Activated CD4-positive, alpha-beta T cell treated with anti-CD3 and anti-CD28 coated beads, Interleukin-2, amount 10 ng/mL, durations not matched to agents 7 days and 5 days (primary cell): ENCODE measurements at places on chromosomes 6 and 20.

DNA sequence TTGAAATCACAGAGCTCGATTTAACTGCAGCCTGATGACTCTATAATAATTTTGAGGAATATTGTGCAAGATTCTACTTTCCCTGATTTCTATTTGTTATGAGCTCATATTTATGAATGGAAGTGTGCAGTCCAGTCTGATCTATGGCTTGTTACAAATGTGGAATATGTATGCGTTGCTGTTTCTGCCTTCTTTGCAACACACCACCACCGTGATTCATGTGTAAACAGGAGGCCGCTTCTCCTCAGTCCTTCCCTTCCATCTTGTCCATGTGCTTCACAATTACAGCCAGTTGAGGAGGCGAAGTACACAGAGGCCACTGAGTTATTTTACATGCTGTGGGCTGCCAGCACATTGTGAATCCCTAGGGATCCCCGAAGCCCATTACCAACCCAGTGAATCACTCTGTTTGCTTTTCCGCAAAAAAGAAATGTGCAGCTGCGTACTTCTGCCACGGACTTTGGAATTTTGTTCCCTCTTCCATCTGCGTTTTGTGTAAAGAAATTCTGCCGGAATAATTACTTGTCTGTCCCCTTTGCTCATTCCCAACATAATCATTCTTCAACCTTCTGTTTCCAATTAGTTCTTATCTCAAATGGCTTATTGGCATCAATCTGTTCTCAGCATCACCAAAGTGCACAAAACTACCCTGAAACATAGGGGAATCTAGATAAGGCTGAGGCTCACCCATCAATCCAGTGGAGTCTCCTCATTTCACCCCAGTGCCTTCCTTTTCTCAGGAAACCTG lies 551.6 kb upstream of the CITED2 start:
- DNase-seq, result no peak

GRCh38 chr6:154791556-154792317 lies 58.5 kb downstream of the SCAF8 start:
- no peak for DNase-seq

- DNase-seq, result no peak
Measured at GRCh38 chr20:56579301-56579710, 46.3 kb downstream of the FAM209B start.

- DNase-seq, result no peak
Measured at GRCh38 chr6:110422444-110422822, 7.1 kb upstream of the DDO start.

- DNase-seq, result peak; percentile 90
Measured at GRCh38 chr6:33313709-33314514, at the start of gene TAPBP. Gene TAPBP (minus strand): TSS chr6:33314078. CDS start chr6:33314041, 37 bp downstream.

GRCh38 chr20:17969278-17969883 lies 563 bp downstream of the MGME1 start:
- DNase-seq, result peak; percentile 48

DNA sequence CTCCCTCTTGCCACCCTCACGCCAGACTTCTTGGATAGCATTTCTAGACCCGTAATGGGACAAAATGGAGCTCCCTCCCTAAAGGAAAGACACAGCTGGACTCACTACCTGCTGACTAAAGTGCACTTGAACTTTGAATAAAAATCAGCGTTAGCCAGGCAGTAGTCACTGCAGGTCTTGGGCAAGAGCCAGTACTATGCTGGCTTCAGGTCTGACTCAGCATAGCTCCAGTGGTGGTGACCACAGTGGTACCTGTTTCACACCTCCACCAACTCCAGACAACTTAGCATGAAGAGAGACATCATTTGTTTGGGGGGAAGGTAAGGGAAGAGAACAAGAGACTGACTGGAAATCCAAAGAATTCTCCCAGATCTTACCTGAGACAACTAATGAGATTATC lies 906.8 kb downstream of the GRIK2 start:
- no peak for DNase-seq

DNA sequence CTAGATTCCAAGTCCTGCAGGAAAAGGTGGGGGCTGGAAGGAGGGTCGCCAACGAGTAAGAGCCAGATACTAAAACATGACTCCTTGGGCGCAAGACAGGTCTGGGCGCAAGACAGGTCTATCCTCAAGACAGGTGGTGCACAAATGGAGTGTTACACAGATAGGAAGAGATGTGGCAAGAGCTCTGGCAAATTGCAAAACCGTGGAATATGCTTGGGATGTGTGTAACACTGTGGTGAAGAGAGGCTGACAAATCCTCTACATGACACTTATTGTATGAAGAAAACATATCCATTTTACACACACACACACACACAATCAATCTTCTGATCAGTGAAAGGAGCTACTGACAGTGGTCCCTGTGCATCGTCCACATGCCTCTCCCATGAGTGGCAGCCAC lies 77.6 kb downstream of the TBC1D7 start:
- DNase-seq, result no peak

DNA sequence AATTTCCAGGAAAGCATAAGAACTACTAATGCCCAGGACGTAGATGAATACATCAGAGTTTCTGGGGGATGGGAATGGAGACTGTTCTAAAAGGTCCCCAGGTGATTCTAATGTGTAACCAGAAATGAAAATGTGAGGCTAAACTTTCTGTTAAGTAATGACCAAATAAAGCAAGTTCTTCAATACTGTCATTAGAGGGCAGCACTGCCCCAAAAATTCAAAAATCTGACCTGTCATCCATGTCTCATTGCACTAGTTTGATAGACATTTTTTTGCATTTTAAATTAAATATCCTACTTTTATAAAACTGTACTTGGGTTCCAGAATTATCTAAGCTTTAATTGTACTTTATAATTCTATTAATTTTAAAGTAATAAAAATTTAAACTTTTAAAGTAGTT lies 94.9 kb downstream of the RFX6 start:
- DNase-seq, result peak; percentile 18

- DNase-seq, result no peak
Measured at GRCh38 chr6:165308926-165309731, at the start of gene C6orf118. Gene C6orf118 (minus strand): TSS chr6:165309605. CDS start chr6:165309586, 19 bp downstream.

- no peak for DNase-seq
Measured at GRCh38 chr20:34373445-34373844, 10.4 kb downstream of the ITCH start.

DNA sequence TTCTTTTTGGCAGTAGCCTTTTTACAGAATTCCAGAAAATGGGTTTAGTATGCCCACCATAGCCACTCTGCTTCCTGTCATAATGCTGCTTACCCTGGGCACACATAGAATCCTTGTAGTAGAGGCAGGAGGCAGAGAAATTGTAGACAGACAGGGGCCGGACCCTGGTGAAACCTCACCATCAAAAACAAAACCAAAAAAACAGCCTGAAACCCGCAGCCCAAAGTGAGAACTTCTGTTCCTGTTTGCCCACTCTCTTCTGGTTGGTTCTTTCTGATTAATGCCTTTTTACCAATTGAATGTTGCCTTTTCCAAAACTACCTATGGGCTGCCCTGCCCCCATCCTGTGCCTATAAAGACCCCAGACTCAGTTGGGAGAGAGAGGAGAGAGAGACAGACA lies 188.2 kb downstream of the CDKAL1 start:
- no peak for DNase-seq

DNA sequence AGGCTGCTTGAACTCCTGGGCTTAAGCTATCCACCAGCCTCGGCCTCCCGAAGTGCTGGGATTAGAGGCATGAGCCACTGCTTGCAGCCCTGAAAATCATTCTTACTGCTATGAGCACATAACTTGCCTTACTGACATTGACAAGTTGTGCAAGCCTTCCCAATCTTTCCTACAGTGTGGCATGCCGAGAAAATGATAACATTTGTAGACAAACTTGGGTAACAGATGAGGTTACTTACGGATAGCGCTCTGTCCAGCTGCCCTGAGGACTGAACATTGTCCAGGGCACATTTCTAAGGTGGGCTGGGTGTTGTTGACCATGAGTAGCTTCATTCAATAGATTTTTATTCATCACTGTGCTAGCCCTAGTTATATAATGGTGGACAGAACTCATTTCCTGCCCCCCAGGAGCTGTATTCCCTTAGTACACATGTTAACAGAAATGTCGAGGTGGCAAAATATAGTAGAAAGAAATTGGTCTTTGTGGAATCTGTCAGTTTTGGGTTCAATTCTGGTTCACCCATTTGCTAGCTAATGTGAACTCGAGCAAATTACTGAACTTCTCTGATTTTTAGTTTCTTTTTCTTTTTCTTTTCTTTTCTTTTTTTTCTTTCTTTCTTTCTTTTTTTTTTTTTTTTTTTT lies 118.4 kb upstream of the AKIRIN2 start:
- DNase-seq, result no peak

- DNase-seq, result no peak
Measured at GRCh38 chr6:158266131-158266530, 46.1 kb upstream of the TULP4 start.

DNA sequence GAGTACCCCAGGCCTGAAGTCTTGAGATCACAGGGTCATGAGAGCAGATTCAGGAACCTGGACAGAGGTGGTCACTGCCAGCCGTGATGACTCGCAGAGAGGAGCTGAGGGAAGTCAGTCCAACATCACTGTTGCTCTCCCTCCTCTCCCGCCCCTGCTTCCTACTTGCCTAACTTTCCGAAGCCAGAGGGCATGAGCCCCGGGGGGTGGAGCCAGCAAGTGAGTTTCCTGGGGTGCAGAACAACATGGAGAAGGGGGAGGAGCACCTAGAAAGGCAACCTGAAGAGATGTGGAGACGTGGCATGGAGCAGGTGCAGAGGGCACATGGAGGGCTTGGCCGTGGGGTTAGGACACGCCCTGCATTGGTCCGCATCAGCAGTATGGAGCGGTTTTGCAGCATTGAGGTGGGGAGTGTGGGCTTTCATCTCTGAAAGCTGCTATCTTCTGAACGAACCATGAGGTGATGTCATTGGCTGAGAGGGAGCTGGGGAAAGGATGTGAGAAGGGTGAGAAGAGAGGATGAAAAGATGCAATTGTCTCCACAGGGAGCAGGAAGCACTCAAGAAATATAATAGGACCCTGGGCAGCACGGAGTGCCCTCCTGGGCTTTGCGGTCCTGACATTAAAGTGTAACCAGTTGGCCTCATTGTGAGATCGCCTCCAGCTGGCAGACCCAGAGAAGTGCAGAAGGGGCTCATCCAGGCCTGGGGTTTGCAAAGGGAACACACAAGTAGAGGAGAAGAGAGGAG lies 25.0 kb downstream of the GDAP1L1 start:
- DNase-seq, result no peak

GRCh38 chr6:107654764-107655163 lies 164.8 kb downstream of the SOBP start:
- DNase-seq, result no peak

GRCh38 chr20:58546416-58546711 lies 31.2 kb upstream of the APCDD1L start:
- DNase-seq, result no peak

DNA sequence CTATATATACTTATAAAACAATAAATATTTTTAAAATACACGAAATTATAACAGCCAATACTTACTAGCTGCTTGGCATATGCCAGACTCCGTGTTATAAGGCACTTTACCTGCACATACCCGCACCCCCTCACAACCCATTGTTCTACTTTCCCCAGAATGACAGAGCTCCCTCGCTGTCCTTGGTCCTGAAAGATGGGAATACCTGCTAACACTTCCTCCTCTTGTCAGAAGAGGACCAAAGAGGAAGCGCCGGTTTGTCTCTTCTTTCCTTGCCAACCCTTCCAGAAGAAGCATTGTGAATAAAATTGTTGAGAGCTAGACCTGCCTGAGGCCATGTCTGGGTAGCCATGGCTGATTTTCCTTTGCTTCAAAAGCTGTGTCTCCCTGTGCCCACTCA lies 149.3 kb downstream of the PTPRT start:
- peak; percentile 9 for DNase-seq

GRCh38 chr20:53750827-53751619 lies 157.4 kb upstream of the ZNF217 start:
- DNase-seq, result peak; percentile 68

- no peak for DNase-seq
Measured at GRCh38 chr20:10832141-10832540, 158.3 kb upstream of the JAG1 start.

DNA sequence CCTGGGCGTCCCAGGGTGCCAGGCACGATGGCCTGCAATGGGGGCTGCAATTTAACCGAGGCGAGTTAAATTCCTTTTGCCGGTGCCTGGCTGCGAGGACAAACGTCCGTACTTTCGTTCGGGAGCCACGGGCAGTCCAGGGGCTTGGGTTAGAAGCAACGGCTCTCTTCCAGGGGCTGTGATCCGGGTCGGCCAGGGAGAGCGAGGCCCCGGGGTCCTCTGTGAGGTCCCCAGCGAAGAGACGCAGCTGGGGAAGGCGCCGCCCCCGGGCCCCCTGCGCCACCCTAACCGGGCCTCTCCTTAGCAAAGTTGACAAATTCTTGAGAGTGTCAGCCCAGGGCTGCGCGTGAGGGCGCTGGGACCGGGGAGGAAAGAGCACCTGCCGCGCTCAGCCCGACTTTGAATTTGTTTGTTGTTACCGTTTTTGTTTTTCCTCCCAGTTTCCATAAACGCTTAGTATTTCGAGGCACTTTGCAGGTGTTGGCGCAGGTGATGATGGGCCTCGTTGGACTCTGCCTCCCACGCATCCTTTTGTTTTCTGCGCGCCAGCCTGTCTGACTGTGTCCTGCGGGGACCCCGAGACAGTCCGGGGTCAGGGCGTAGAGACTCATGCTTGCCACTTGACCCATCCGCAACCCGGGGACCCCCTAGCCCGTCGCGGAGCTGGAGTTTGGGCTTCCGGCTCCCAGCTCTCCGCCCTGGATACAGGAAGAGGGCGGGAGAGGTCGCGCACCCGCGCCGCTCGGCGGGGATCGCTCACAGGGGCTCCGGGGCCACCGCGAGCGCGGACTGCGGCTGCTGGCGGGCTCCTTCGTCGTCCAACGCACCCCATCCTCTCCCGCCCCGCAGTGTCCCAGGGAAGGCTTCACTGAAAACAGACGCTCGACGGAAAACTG lies 5.8 kb downstream of the OLIG3 start:
- DNase-seq, result no peak

- no peak for DNase-seq
Measured at GRCh38 chr20:21826976-21827375, 121.5 kb downstream of the PAX1 start.

DNA sequence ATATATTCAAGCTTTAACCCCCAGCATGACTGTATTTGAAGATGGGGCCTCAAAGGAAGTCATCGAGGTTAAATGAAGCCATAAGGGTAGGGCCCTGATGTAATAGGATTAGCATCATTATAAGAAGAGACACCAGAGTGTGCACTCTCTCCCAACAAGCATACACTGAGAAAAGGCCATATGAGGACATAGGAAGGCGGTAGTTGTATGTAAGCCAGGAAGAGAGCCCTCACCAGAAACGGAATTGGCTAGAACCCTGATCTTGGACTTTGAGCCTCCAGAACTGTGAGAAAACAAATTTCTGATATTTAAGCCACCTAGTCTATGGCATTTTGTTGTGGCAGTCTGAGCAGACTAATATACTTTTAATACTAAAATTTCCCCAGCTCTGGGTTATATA lies 150.1 kb upstream of the STXBP5 start:
- no peak for DNase-seq

GRCh38 chr6:169099411-169100202 lies 154.0 kb downstream of the THBS2 start:
- DNase-seq, result no peak
